Hematopoietic multipotent progenitor cell treated with erythropoietin and hydrocortisone succinate and interleukin-3 and kit ligand, for 17 days (in vitro differentiated cells): ENCODE measurements at places on chromosomes 13 and 19.

DNA sequence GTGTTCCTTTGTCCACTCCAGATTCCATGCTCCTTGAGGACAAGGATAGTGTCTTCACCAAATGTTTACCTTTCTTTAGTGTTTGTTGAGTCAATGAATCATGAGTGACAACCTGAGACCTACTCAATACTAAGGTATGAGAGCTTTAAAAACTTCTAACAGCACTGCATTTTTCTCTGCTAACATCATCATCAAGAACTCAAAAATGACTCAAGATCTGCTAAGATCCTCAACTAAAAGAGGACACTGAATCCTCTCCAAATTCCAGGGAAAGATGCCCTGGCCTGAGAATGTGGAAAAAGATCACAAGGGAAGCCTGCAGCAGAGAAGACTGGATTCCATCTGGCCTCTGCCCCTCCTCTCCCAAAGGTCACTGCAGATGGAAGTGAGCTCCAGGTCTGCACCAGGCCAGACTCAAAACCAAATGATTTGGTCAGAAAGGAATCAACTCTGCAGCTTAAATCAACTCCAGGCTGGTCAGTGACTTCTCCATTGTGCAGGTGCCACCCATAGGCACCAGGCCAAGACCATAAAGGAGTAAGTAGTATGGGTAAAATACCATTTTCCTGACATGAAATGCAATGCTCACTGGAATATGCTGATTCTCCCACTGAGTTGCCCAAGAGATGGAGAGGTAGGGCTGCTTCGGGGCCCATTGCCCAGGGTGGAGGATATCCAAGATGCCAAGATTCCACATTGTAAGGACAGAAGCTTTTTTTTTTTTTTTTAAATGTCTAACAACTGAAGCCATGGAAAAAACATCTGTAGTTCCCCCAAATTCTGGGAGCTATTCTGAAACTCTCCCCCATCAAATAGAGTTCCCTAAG lies 89.5 kb upstream of the DOCK9 start:
- no peak for DNase-seq

- DNase-seq = peak; percentile 52
These were observed 61.1 kb upstream of the GPR12 start for GRCh38 chr13:26821672-26822071.

GRCh38 chr19:17346109-17346671 lies 8.8 kb downstream of the GTPBP3 start:
- peak; percentile 79 for DNase-seq

- DNase-seq = no peak
These were observed 10.3 kb downstream of the PALM start for GRCh38 chr19:718991-719512.

DNA sequence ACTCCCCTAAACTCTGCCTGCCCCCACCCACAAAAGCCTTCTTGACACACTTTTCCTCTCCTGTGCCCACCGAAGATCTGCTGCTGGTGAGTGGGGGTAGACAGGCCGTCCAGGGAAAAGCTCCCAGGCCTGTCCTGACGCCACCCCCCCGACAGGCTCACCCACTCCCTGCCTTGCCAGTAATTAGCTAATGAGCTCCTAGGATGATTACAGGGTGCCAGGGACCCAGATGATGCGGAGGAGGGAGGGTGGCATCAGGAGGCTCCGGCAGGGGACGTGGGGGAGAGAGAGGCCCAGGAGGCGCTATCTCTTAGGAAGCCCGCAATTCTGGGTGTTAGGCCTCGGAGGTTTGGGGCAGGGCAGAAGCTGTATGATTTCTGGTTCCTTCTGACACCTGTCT lies 27.0 kb downstream of the MARK4 start:
- DNase-seq = no peak

DNA sequence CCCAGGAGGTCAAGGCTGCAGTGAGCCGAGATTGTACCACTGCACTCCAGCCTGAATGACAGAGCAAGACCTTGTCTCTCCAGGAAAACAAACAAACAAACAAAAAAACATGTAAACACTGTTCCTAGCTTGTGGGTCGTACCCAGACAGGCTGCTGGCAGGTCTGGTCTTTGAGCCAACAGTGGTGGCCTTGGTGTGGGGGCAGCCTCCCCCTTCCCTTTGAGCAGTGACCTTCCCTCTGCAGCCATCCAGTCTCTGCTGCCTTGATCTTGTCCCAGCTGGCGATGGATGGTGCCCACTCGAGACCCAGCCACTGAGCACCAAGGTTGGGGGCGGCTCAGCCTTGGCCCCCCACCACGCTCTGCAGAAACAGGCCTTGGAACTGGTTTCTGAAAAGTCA lies 143.3 kb downstream of the KDM4B start:
- DNase-seq = no peak

DNA sequence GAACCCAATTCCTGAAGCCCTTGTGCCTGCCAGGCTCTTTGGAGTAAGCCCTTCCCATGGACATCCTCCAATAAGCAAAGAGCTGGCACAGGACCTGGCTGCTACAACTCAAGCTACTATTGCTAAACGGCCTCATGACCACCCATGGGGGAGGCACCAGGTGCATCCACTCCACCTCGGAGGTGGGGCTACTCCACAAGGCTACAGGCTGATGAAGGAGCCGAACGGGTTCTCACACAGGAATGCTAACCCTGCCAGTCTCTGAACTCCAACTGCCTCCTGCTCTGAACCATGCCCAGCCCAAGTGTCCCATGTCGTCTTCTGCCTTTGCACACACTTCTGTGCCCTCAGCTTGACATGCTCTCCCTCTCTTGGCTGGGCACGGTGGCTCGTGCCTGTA lies 10.0 kb downstream of the SYMPK start:
- DNase-seq = no peak

DNA sequence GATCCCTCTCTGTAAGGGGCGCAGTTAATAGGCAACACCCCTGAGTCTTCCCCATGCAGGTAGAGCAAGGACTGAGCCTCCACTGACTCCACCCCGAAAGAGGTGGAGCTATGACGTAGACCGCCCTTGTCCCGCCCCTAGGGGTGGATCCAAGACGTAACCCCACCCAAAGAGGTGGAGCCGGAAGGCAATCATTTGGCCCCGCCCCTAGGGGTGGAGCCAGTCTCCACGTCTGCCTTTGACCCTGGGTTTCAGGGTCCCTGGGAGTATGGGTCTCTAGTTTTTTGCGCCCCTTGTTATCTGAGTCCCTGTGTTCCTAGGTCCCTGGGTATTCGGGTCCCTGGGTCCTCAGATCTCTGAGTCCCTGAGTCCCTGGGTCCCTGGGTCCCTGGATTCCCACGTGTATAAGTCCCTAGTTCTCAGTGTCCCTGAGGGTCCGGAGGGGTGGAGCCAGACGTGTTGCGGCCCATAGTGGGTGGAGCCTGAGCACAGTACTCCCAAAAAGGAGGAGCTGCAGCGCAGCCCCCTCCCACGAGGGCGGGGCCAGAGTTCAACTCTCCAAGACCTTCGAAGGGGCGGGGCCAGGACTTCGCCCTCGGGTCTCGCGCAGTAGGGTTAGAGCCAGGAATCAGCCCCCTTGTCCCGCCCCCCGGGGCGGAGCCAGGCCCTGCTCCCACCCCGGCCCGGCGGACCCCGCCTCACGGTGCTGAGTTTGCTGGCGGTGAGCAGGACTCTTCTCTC lies 5.3 kb downstream of the DENND1C start:
- peak; percentile 33 for DNase-seq
